ENCODE measurements at places on chromosomes 7 and 10. TPM values are rescaled to one million over a fixed set of nuclear protein-coding genes. Genes with fewer than 3 reads are reported as not detected.
A peak's percentile ranks its signal among the peaks of the same experiment; 100 is the strongest.

Gene TMEM243
- total RNA-seq: 11.0 TPM

Gene ACBD7
- 0.33 TPM for total RNA-seq

Gene TMEM196
- not detected for total RNA-seq

- DNase-seq: peak; percentile 82
Observed at GRCh38 chr7:79290841-79291497, 162.5 kb downstream of the MAGI2 start.

Gene EPDR1
- total RNA-seq: 41.2 TPM

GRCh38 chr10:63666836-63667383 lies 145.7 kb downstream of the REEP3 start:
- DNase-seq: peak; percentile 49

Gene NPC1L1
- total RNA-seq: not detected

DNA sequence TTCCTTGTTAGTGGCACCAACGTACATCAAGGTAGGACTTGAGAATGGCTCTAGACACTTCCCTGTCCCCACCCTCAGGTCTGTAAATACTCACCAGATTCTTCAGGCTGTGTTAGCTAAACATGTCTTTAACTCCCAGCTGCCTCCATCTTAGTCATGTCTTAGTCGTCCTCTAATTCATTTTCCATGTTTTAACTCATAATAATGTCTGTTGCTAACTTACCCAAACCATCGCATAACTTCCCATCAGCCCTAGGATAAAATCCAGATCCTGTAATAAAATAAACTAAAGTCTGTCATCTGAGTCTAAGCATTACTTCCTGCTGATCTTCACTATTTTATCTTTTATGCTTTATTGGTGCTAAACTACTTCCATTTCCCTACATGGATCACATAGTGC lies 600.0 kb upstream of the CELF2 start:
- DNase-seq: no peak

DNA sequence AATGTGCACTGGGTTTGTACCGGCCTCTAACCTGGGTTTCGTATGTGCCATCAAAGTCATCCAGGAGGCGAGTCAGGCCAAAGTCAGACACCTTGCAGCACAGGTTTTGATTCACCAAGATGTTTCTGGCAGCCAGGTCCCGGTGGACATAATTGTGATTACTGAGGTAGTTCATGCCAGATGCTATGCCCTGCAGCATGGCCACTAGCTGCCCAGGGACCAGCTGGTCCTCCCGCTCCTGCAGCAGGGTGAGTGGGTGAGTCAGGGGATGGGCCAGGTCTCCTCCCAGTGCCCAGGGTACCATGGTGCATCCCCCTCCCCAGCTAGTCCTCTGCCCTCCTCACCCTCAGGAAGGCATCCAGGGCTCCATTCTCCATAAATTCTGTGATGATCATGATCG lies 13.6 kb downstream of the ZYX start:
- no peak for DNase-seq

GRCh38 chr10:10600004-10600403 lies 417.7 kb upstream of the CELF2 start:
- DNase-seq: no peak

DNA sequence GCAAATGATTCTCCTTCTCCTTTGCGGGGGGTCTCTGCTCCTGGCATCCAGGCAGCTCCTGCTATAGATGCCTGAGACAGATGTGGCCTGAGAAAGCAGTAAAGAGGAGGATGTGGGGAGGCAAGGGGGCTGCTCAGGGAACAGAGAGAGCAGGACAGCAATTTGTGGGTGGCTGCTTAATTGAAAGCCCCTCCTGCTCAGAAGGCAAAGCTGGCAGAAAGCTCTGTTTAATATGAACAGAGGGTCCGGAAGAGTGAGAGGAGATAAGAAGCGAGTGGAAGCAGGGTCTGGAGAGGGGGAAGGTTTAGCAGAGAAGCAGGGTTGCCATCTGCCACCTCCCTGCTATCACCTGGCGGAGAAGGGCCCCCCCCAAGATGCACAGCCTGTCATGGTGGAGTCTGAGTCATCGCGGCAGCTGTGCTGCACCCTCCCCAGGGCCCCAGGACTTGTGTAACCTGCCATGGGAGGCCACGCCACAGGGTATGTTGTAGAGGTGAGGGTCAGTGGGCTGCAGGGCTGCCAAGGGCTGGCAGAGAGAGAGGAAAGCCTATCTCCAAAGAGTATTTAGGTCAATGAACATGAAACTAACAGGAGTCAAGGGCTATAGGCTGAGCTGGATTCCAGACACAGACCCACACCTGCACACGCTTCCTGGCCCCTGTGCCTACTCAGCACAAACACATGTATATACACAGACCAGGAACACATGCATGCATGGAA lies 1109.8 kb upstream of the AUTS2 start:
- DNase-seq: no peak

DNA sequence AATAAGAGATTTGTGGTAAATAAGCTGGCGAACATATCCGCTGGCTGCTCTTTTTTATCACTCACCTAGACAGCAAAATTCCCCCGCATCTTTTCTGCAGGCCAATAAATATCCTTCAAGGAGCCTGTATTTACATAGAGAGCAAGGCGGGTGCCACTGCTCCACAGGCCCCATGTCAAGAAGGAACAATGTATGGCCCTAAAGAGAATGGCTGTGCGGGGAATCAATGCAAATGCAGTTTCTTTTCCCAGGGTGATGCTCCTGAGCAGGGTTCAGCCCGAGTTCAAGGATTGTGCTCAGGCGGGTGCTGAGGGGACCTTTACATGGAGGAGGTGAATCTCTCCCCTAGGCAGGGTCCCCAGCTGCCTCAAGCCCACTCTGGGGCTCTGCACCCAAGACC lies 494.2 kb upstream of the ZMIZ1 start:
- DNase-seq: no peak

DNA sequence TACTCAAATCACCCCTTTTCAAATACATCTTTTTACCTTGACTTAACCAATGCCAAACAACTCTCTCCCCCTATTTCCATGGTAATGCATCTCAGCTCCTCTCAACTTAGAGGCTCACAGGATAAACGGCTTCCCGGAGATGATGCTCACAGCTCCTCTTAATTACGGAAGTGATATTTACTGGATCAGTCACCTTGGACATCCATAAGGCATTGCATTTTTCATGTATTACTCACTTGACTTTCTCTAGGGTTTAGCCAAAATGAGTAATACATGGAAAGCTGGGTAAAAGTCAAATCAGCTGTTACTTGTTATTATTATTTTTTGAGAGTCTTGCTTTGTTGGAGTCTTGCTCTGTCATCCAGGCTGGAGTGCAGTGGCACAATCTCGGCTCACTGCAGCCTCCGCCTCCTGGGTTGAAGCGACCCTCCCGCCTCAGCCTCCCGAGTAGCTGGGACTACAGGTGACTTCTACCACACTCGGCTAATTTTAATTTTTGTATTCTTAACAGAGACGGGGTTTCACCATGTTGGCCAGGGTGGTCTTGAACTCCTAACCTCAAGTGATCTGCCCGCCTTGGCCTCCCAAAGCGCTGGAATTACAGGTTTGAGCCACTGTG lies 73.3 kb upstream of the RHEB start:
- DNase-seq: peak; percentile 85

GRCh38 chr7:157751406-157751805 lies 414.6 kb downstream of the DNAJB6 start:
- DNase-seq: no peak

Gene VENTX
- total RNA-seq: not detected

GRCh38 chr7:91374321-91374989 lies 110.2 kb downstream of the FZD1 start:
- no peak for DNase-seq

Gene SUN3
- total RNA-seq: 0.45 TPM

DNA sequence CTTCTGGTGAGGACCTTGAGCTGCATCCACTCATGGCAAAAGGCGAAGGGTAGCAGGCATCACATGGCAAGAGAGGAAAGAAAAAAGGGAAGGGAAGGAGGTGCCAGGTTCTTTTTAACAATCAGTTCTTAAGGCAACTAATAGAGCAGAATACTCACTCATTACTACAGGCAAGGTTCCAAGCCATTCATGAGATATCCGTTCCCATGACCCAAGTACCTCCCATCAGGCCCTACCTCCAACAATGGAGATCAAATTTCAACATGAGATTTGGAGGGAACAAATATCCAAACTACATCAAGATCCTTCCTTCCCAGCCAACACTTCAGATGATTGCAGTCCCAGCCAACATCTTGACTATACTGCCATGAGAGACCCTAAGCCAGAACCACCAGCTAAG lies 38.9 kb upstream of the YAE1 start:
- no peak for DNase-seq

DNA sequence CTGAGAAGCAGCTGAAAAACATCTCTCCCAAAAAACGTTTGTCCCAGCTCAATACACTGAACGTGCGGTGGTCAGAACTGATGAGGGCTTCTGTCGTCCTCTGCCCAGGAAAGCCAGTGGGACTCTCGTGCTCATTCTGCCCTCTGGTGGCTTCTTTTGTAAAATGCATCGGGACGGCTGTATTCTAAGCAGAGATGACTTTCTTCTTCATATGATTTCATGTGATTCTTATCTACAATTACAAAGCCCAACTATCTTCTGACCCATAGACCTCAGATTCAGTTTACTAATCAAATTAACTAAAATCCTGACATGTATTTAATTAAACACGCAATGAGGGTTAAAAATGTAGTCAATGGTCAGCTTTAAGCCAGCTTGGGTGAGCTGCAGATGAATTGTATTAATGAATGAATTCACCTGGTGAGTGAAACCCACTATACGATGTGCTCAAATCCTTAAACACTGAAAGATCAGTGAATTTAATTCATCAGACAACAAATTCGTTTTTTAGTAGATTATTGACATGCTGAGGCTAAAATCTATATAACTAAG lies 117.6 kb upstream of the FAM204A start:
- peak; percentile 52 for DNase-seq

Gene UFSP1
- total RNA-seq: 2.0 TPM

Gene GIMAP6
- total RNA-seq: not detected

GRCh38 chr10:124063750-124064603 lies 29.4 kb downstream of the CHST15 start:
- peak; percentile 73 for DNase-seq

- no peak for DNase-seq
Observed at GRCh38 chr10:76723844-76724243, 913.8 kb downstream of the KCNMA1 start.

DNA sequence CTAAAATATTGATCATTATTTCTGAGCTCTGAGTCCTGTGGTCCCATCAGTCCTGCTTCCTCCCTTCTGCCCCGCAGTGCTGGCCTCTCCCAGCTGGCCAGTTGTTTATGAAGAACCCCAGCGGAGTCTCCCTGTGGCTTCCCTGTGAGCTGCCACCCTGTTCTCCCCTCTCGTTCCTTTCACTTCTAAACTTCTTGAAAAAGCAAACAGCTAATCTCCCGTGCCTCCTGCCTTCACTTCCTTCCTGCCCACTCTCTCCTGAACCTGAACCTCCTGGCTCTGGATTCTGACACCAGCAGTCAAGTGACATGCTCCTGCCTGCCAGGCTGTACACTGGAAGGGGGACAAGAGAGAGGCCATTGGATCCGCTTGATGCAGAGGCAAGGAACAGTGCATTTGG lies 63.7 kb upstream of the ZPBP start:
- DNase-seq: no peak

GRCh38 chr7:64651632-64652165 lies 14.2 kb upstream of the ZNF107 start:
- no peak for DNase-seq

Gene SPDYE6
- not detected for total RNA-seq

Gene NPTX2
- 3.0 TPM for total RNA-seq

Gene EPHA1
- total RNA-seq: 15.2 TPM

- DNase-seq: no peak
Observed at GRCh38 chr7:21753071-21753470, 192.6 kb downstream of the CDCA7L start.

Gene CRHR2
- not detected for total RNA-seq

GRCh38 chr10:78470267-78471103 lies 436.8 kb downstream of the RPS24 start:
- no peak for DNase-seq

Gene TDRD1
- total RNA-seq: not detected

- DNase-seq: no peak
Observed at GRCh38 chr7:52309631-52310030, 725.8 kb upstream of the POM121L12 start.

DNA sequence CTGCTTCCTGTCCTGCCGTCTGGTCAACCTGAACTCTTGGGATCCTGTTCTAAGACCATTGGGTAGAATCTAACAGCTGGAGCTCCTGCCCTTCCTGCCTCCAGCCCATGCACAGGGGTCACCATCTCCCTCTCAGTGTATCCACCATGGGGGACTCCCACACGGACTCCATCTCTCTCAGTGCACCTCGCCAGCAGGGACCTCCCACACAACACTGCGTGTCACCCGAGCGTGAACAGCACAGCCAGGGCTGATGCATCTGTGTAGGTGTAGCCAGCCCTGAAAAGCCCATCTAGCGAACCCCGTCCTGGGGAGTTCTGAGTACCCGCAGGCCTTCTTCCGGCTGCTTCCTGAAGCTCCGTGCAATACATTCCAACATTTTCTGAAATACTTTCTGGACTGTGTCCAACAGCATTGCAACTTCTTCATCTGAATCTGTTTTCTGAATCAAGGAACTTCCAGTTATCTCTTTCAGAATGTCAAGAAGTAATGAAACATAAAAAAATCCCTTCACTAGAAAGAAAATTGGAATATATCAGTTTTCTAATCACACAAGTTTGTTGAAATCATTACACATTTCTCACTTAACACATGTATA lies 52.5 kb downstream of the NCAPG2 start:
- DNase-seq: no peak

Gene GOLGA7B
- 0.50 TPM for total RNA-seq

DNA sequence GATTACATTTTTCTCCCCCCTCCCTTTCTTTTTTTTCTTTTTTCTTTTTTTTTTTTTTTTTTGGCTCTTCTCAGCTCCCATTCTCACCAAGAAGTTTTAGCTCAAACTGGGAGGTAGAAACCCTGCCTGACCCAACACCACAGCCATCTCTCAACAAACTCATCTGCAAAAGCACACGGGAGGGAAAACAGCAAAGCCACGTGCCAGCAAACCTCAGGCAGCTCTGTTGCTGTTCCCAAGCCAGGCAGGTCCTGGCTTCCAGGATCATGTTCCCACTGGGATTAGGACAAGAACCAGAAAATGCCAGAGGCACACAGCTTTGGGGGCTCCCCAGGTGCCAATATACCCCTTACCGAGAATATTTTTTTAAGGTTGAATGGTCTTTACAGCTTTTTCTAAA lies 56.7 kb downstream of the ITIH5 start:
- no peak for DNase-seq

DNA sequence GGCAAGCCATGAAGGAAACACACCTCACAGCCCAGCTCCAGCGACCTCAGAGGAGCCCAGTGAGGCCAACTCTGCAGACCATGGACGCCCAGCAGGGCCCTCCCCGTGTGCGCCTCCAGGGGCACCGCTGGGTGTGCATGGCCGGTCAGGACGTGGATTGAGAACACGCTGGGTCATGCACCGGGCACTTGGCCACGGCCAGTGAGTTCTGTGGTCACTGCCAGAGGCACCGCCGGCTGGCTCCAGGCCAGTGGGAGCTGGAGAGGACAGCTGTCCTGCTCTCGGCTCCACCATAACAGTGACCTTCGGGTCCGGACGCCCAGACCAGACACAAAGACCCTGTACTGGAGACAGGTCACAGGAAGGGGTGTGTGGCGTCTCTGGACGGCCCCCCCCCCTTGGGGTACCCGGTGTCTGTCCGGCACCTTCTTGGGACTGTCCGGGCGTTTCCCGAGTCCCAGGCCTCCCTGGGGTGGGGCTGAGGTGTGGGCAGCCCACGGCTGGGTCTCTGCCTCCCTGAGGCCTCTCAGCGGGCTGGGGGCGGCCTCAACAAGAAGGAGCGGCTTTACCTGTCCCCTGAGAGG lies 50.4 kb upstream of the NKX6-2 start:
- DNase-seq: no peak

Gene LRRC18
- total RNA-seq: not detected

Data from mammary epithelial cell (primary cell).